Stimulated activated CD4-positive, alpha-beta T cell treated with anti-CD3 and anti-CD28 coated beads, Interleukin-1b, Interleukin-23, amount 100 ng/mL, for 1 hour (primary cell): ENCODE measurements at places on chromosomes 7 and 10.

DNA sequence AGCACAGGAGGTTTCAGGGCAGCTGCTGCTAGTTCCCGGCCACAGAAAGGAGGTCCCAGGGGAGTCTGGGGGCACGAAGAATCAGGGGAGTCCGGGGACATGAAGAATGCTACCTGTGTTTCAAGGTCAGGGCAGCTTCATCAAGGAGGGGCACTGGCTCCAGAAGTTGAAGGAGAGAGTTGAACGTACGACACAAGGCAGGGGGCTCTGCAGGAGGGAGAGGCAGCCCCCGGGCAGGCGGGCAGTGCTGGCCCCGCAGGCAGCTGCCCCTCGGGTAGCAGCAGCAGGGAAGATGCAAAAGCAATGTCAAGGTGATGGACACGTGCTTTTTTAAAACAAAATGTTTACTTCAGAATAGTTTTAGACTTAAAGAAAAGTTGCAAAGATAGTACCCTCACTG, 134.7 kb upstream of the RNF32 start:
- no peak for DNase-seq

DNA sequence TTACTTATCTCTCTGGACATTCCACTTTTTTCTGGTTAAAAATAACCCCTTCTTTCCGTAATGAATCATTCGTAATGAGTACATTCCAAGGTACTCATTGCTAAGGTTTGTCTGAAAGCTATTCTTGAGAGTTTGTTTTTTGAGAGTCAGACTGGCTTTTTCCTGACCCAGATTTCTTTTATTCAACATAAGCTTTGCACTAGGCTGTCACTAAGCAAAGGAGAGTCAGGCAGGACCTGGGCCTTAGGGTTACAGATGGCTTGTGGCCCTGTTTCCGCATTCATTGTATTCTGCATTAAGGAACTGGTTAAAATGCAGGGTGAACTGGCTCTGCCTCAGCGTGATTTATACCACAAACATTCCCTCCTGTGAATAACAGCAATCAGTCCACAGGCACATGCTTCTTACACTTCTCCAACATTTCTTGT, 84.1 kb downstream of the POM121L12 start:
- no peak for DNase-seq

- no peak for DNase-seq
Observed at GRCh38 chr7:36141351-36141750, 11.7 kb upstream of the EEPD1 start.

- no peak for DNase-seq
Observed at GRCh38 chr10:97411406-97411805, 10.3 kb upstream of the RRP12 start.

DNA sequence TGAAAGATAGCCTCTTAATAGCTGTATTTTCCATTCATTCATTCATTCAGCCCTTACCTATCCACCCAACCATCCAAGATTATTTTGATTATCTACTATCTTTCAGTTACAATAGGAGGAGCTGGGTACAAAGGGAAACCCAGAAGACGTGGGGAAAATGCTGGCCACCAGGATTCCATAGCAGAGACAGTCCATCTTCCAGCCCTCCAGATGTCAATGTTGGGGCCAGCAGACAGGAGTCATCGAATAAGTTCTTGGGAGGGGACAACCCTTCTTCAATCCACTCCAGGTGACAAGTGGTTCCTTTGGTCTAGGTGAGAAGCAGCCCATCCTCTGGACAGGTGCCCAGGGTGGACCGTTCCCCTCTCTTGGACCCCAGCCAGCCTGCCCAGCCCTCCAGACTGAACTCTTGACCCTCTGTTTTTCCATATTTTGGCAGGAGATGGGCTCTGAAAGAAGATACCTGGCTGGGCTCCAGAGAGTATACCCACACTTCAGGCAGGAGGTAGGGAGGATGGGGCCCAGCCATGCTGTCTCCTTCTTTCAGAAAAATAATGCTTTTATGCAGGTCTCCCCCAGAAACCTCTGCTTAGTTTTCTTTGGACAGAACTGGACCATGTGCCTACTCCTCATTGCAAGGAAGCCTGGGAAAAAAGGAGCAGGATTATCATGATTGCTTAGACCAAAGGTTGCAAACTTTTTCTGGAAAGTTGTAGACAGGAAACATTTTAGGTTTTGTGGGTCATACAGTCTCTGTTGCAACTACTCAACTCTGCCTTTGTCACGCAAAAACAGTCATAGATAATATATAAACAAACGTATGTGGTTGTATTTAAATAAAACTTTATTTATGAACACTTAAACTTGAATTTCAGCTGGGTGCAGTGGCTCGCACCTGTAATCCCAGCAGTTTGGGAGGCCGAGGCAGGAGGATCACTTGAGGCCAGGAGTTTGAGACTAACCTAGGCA, 95.5 kb upstream of the SMNDC1 start:
- no peak for DNase-seq

DNA sequence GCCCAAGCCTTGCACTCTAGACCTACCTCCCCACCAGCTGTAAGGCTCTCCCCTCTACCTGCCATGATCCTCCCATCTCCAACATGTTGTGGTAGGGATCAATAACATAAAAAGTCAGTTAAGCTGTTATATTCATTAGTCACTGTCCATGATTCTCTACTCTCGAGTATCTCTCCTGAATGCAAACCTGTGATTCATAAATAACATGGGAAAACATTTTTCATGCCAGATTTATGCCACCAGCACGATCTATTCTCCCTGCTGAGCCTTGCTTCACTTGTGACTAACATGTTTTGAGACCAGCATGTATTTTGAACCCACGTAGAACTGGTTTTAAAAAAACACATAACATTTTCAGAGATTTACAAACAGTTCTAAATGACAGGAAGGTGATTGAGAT, 30.3 kb downstream of the TMEM168 start:
- no peak for DNase-seq

- DNase-seq, result no peak
Observed at GRCh38 chr7:33666531-33666930, 238.8 kb upstream of the BMPER start.

DNA sequence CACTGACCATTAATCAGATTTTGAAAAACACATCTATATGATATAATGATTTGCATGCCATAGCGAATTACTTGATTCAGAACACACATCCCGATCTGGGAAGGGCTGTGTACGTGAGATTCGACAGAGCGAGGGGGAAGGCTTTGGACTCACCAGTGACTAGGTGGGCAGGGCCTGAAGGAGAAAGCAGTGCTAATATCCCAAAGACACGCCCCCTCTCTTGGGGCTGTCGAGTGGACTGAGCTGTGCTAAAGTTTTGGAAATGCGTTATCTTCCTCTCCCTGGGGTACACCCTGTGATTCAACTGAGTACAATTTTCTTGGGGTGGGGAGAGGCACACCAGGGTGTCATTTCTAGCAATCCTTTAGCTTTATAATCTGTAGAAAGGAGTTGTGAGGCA, 1.8 kb downstream of the LRRC17 start:
- DNase-seq, result no peak

DNA sequence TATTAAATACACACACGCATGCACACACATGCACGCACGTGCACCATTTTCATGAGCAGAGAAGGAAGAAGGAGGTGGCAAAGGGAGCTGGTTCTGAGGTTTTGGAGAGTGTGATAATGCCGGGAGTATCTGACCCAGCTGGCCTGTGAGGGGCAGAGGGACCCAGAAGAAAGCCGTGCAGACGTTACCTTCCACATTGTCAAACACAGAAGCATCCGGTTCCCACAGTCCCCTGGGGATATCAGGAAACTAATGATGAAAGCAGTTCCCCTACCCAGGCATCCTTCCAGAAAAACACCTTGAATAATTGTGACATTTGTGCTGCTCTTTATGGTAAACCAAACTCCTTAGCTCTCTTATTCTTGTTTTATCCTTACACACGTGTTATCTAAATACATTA, 85.7 kb upstream of the FAM180A start:
- no peak for DNase-seq

- DNase-seq, result no peak
Observed at GRCh38 chr7:129615018-129615417, 3.5 kb downstream of the NRF1 start.
